NCI-H1436 (cell line): ENCODE measurements at places on chromosomes 1 and 21.

GRCh38 chr1:56799605-56800400 lies 19.4 kb downstream of the FYB2 start:
- DNase-seq, result no peak

DNA sequence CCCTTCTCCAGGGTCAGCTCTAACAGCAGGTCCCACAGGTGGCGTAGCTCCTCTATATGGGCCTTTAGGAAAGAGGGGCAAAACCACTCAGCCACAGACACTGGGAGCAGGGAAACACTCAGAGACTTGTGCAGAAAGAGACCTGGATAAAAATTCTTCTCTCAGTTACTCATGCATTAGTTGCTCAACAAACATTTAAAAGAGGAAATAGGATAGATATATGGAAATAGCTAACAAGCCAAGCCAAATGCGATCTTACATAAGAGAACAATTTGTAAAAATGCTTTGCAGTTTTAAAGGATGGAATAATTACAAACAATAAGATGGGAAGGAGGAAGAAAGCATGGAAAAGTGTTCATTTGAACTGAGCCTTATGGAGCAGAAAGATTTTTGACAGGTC lies 4.9 kb downstream of the SPTA1 start:
- no peak for DNase-seq

GRCh38 chr1:37741130-37741529 lies 23.8 kb downstream of the EPHA10 start:
- no peak for DNase-seq

DNA sequence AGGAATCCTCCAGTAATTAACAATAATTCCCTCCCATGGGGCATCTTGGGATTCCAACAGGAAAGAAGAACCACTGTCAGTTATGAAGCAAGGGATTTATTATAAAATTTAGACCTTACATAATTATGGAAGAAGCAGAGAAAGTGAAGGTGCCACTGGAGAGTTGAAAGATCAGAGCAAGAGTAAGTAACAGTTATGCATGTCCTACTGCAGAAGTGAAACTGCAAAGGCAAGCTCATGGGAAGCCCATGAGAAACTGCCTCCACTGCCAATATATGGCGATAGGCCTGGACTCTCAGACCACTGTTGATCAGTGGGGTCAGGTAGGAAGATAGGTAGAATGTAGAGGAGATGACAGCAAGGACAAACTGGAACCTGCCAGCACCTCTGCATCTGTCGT lies 123.6 kb upstream of the ZNF648 start:
- DNase-seq, result no peak

- no peak for DNase-seq
These were observed 43.5 kb downstream of the MAST2 start for GRCh38 chr1:45846931-45847330.
